ENCODE measurements at places on chromosomes 13 and 19. TPM values are rescaled to one million over a fixed set of nuclear protein-coding genes. Genes with fewer than 3 reads are reported as not detected.
A peak's percentile ranks its signal among the peaks of the same experiment; 100 is the strongest.

Gene REEP6
- total RNA-seq: 49.4 TPM

- H3K4me3 ChIP-seq: no peak overlapping the region
- no peak for DNase-seq
- H3K27me3 ChIP-seq: no peaks in the 10 kb centered on the region
- H3K36me3 ChIP-seq: peaks cover 19% of the 10 kb centered on the region
Observed at GRCh38 chr19:32901504-32902161, 32.1 kb upstream of the SLC7A9 start.

Gene RASAL3
- total RNA-seq: not detected

DNA sequence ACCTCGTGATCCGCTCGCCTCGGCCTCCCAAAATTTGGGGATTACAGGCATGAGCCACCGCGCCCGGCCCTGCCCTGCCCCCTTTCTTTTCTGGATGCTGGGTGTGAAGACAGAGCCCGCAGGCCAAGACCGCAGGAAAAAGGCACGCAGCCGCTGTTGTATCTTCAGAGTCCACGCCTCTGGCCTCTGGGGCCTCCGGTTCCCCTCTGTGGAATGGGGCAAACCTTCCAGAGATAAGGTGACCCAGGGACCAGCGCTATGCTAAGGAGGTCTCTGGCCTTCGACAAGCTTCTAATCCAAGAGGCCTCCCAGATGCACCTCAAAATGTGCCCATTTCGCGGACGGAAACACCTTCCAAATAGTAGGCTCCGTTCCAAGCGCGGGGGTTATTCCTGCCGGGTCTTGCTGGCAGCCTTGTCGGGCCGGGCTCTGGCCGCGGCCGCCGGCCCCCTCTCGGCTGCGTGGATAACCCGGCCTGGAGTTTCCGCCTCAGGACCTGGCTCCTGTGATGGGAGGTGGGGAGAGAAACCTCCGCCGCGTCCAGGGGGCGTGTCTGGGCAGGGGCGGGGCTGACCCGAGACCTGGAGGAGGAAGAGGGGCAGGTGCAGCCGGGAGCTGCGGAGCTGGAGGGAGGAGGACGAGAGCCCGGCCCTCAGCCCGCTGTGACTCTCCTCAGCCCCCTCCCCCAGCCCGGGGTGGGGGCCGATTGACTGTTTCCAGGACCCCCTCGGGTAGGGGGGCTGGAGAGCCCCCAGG, 13.1 kb downstream of the TJP3 start:
- peaks cover 7% of the 10 kb centered on the region for H3K27me3 ChIP-seq
- no peak overlapping the region for H3K27ac ChIP-seq
- H3K4me3 ChIP-seq: peak overlapping the region; percentile 76

DNA sequence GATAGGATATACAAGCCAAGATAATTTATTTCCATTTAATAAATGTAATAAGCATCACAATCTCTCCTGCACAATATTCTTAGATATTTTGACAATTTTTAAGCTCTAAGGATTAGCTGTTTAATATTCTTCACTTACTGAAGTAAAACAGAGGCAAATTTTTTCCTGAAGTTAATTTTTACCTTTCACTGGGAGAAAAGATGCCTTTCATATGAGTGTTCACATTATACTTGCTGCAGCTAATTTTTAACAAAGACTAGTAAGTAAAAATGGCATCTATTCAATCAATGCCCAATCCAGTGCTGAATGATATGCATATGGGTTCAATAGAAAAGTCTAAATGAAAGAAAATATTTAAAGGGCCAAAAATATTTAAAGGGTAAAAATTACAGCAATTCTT, 377.2 kb upstream of the GPC6 start:
- no peaks in the 10 kb centered on the region for H3K27me3 ChIP-seq
- DNase-seq: no peak
- H3K36me3 ChIP-seq: no peaks in the 10 kb centered on the region

- H3K27ac ChIP-seq: no peak overlapping the region
- H3K27me3 ChIP-seq: no peaks in the 10 kb centered on the region
- H3K36me3 ChIP-seq: no peaks in the 10 kb centered on the region
- no peaks in the 10 kb centered on the region for H3K4me1 ChIP-seq
- H3K4me3 ChIP-seq: no peak overlapping the region
- DNase-seq: no peak
Observed at GRCh38 chr13:75960538-75960994, 324.4 kb downstream of the LMO7 start.

Data from endodermal cell (in vitro differentiated cells).